Myocyte (in vitro differentiated cells): ENCODE measurements at places on chromosomes 12 and 14. TPM values are rescaled to one million over a fixed set of nuclear protein-coding genes. Genes with fewer than 3 reads are reported as not detected.

Gene PA2G4
- total RNA-seq = 233 and 241 TPM in 2 replicates

Gene WSCD2
- not detected in 2 replicates for total RNA-seq

- no peak for DNase-seq
Observed at GRCh38 chr12:61138415-61138759, 1121.8 kb upstream of the USP15 start.

DNA sequence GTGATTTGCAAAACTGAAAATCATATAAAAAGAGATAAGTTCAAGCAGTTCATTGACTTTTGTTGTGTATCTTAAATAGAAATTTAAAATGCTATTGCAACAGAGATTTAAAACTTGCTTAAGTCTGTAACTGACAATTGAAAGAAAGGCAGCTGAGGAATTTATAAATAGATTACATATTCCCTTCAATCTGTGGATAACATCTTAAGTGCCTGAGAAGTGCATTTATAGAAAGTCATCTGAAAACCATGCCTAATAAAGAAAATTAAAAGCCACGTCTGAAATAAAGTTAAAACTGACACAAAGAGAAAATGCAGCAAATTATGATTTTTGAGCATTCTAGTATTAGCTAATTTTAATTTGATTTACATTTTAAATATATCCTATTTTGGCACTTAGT lies 479.8 kb downstream of the MDGA2 start:
- no peak for DNase-seq

DNA sequence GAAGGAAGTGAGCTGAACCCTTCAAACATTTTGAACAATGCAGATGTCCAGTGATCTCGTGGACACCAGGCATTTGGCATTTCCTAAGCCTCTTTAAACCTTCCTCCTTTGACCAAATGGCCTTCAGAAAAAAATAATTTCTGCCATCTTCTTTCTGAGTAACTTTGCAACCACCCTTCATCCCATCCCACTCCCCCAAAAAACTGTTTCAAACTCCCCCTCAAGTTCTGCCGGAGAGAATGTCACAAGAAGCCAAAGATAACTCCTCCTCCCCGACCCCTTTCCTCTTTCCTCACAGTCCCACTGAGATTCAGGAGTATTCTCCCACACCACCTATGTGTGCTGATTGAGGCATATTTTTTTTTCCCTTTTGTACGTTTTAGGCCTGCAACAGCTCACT lies 1.7 kb downstream of the KSR2 start:
- no peak for DNase-seq
